ENCODE measurements at places on chromosomes 5 and 9. TPM values are rescaled to one million over a fixed set of nuclear protein-coding genes. Genes with fewer than 3 reads are reported as not detected.

CPLANE1 gene
- total RNA-seq: 37.0 TPM

LHX6 gene
- 7.0 TPM for total RNA-seq

NOTCH1 gene
- 94.4 TPM for total RNA-seq

FRRS1L gene
- not detected for total RNA-seq

ARL15 gene
- total RNA-seq: 29.0 TPM

CCDC192 gene
- 1.1 TPM for total RNA-seq

Measured in subcutaneous adipose tissue (tissue), 4 donors.